Metanephros (tissue), 2 donors: ENCODE measurements at places on chromosomes 3 and 15. TPM values are rescaled to one million over a fixed set of nuclear protein-coding genes. Genes with fewer than 3 reads are reported as not detected.

SAMMSON gene
- total RNA-seq: not detected

SPATA12 gene
- not detected for total RNA-seq

CPLX3 gene
- total RNA-seq: not detected

CD200R1 gene
- 3.0 TPM for total RNA-seq

SLC2A2 gene
- 15.0 TPM for total RNA-seq

DUT gene
- total RNA-seq: 97.3 TPM

FGF12 gene
- total RNA-seq: 3.6 TPM

IL20RB gene
- 0.12 TPM for total RNA-seq

CACNA1D gene
- total RNA-seq: 47.9 TPM

CAMKV gene
- 0.18 TPM for total RNA-seq

USP19 gene
- total RNA-seq: 75.8 TPM

DGKG gene
- 2.3 TPM for total RNA-seq

IL16 gene
- total RNA-seq: 6.7 TPM

TRAIP gene
- total RNA-seq: 5.0 TPM

UTS2B gene
- 1.2 TPM for total RNA-seq

MYL3 gene
- 23.5 TPM for total RNA-seq

LNP1 gene
- 5.1 TPM for total RNA-seq

WDR49 gene
- total RNA-seq: 3.7 TPM

RETNLB gene
- total RNA-seq: not detected

FEZF2 gene
- not detected for total RNA-seq

TMCO5A gene
- total RNA-seq: not detected

VEPH1 gene
- 47.6 TPM for total RNA-seq

CILP gene
- 9.8 TPM for total RNA-seq

WHAMM gene
- total RNA-seq: 6.8 TPM

MKRN3 gene
- total RNA-seq: 0.93 TPM
